ENCODE measurements at places on chromosomes 7 and 10.

DNA sequence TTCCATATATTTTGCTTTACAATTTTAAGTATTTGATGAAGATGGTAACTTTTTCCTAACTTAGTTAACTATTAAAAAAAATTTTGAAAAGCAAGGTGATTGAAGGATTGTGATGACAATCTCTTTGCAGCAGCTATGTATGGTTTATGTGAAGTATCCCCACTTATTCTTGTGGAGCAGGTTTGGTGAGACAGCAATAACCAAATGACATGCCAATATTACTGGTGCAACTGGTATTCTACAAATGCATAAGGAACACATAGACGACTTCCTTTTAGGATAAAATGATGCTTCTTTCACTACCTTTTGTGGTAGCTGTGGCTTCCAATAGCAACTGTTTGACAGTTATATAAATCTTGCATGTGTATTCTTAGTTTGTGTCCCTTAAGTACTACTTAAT, 465.3 kb downstream of the PLXDC2 start:
- no peak for DNase-seq

DNA sequence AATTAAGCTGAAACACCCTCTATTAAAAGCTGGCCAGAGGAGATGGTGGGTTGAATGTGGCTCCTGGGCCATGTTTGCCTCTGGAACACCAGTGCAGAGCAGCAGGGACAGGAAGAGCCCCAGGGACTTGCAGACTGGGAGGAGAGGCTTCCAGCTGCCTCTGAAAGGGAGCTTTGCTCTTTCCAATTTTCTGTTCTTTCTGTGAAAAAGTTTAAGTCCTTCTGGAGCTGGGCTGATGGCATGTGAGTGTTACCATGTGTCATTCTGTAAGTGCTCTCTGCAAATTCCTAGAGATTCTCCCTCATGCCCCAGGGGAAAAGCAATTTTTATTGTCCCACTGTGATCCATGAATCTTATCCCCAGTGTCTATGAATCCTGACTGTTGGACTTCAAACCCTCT, 112.8 kb upstream of the LANCL2 start:
- DNase-seq, result no peak

DNA sequence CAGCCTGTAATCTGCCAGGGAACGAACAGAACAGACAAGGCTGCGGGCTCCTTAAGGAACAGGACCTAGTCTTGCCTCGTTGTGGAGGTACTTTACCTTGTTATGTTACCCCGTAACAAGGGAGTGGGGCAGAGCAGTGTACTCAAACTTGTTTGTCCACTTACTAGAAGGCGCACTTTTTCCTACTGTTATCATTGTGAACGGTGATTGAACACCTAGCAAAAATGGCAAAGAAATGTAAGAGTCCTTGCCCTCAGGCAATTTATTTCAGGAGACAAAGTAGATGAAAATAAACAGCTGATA, 620 bp upstream of the IMPDH1 start:
- no peak for DNase-seq

- no peak for DNase-seq
Measured at GRCh38 chr7:134044682-134045081, 82.5 kb upstream of the LRGUK start.
